ENCODE measurements at places on chromosomes 1 and 21. TPM values are rescaled to one million over a fixed set of nuclear protein-coding genes. Genes with fewer than 3 reads are reported as not detected.

SYCP1 gene
- total RNA-seq = 0.41 TPM

ADGRL4 gene
- total RNA-seq = not detected

CYP4Z1 gene
- total RNA-seq = not detected

- no peaks in the 10 kb centered on the region for H3K36me3 ChIP-seq
- H3K27ac ChIP-seq = no peak overlapping the region
- no peaks in the 10 kb centered on the region for H3K27me3 ChIP-seq
- DNase-seq = no peak
Observed at GRCh38 chr1:150243003-150243402, 7.1 kb upstream of the ANP32E start.

CKS1B gene
- 291 TPM for total RNA-seq

- H3K27me3 ChIP-seq = no peaks in the 10 kb centered on the region
- no peaks in the 10 kb centered on the region for H3K36me3 ChIP-seq
- DNase-seq = no peak
- no peak overlapping the region for H3K27ac ChIP-seq
Observed at GRCh38 chr1:39812913-39813312, 24.2 kb upstream of the BMP8B start.

IFNGR2 gene
- 50.8 TPM for total RNA-seq
